T-helper 9 cell (primary cell): ENCODE measurements at places on chromosomes 12 and 14.
A peak's percentile ranks its signal among the peaks of the same experiment; 100 is the strongest.

DNA sequence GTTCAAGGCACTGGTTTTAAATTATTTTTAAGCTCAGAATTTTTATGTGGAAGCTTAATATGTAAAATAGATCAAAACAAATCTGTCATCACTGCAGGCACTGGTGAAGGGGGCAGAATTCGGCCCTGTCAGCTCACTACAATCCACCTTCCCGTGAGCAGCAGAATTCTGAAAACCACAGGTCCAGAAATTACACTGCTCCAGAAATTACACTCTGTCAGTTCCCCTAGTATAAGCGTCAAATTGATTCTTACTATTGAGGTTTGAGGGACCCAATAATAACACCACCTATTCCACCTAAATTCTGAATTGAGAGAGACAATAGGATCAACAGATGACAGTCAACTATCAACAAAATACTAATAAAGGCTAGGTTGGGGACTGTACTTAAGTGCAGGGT, 245.5 kb downstream of the PHLDA1 start:
- no peak for DNase-seq

GRCh38 chr12:65208125-65208524, 38.7 kb downstream of the LEMD3 start:
- DNase-seq: no peak

DNA sequence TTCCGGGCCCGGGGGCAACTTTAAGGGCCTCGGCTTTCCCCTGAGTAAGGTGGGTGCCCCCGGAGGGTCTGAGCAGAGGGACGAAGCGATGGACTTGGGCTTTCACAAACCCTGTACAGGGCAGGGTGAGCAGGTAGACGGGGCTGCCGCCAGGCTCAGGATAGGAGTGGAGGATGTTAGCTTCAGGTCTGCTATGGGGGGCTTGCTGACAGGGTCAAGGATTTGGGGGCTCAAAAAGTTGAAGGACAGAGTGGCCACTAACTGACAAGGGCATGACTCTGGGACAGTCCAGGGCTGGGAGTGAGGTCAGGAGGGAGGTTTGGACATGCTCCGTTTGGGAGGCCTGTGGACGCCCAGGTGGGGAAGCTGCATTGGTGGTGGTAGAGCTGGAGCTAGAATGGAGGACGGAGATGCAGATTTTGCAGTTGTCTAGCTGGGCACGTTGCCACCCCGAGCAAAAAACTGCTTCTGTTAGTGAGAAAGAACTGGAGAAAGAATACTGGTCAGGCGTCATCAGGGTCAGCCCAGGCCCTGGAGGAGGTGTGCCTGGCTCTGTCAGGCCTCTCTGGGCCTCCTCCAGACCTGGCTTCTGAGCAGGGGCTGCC, 113.3 kb downstream of the ADGRD1 start:
- DNase-seq: no peak

DNA sequence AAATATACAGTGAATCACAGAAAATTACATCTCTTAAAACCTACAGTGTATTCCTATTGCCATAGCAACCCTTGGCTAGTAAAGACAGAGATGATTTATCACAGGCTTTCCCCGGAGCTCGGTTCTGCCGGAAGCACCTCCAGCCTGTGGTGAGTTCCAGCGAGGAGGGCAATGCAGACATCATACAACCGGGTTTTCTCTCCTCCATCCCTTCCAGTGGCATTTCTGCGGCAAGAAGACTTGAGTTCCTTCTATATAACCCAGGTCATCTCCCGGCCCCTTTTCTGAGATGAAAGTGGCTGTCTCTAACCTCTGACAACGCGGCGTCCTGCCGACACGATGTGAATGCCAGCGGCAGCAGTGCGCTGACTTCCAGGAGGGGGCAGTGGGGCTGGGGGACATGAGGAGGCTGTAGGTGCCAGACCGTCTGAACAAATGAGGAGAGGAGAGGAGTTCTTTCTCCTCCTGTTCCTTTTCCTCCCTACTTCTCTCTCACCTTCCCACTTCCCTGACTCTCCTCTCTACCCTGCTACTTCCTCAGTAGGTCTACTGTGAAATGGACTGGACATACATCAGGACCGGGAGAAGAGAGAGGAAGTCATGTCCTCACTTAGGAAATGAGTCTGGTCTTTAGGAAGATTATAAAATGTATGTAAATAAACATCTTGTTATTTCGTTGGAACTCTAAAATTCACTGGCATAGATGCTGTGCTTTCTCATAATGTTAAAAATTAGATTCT, 68.6 kb upstream of the MAX start:
- DNase-seq: peak; percentile 12

GRCh38 chr14:56138928-56139327, 20.7 kb downstream of the PELI2 start:
- DNase-seq: no peak

- peak; percentile 4 for DNase-seq
These were observed 1.2 kb downstream of the SLC2A13 start for GRCh38 chr12:40104461-40105264.

GRCh38 chr14:33280646-33281045, 342.0 kb downstream of the NPAS3 start:
- no peak for DNase-seq

DNA sequence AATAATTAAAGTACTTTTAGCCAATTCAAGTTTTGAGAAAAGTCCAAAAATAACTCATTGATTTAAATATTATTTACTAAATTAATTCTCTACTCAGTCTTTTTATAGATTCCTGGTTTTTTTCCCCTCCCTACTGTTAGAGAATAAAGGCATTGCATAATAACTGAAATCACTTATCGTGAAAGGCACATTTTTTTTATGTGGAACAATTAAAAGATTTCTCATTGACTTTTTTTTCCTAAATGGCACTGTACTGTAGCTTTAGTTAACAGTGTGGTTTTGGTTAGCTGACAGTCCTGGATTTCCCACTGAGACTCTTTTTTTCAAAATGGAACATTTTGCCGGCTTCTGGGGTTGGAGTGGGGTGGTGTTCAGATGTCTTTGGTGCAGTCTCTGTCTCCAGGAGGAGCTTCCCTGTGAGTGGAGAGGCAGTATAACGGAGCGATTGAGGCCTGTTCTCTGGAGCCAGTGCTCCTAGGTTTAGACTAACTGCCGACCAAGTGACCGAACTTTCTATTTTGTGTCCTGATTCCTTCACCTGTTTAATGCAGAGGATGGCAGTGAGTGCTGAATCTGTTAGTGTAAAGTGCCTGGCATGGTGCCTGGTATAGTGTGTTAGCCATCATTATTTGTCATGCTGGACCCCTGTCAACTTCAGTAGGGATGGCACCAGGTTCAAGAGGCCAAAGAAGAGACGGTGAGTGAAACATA, 117.7 kb downstream of the ADCK1 start:
- DNase-seq: no peak

- DNase-seq: no peak
These were observed 118.7 kb downstream of the BRMS1L start for GRCh38 chr14:35944847-35945246.

DNA sequence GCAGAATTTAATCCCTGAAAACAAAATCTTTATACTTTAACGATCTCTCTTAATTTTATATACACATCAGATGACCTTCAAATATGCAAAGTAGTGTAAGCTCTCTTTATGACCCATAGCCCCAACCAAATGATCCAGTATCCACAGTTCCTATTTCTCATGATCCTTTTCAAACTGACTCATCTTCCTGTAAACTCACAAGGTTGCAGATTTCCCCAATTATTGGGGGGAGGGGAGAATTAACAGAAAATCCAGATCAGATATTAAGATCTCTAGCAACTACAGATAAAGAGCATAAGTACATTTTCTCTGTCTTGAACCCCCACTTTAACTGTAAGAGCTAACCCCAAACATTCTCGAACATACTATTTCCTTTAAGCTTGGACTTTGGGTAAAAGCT, 12.5 kb downstream of the GNS start:
- no peak for DNase-seq

DNA sequence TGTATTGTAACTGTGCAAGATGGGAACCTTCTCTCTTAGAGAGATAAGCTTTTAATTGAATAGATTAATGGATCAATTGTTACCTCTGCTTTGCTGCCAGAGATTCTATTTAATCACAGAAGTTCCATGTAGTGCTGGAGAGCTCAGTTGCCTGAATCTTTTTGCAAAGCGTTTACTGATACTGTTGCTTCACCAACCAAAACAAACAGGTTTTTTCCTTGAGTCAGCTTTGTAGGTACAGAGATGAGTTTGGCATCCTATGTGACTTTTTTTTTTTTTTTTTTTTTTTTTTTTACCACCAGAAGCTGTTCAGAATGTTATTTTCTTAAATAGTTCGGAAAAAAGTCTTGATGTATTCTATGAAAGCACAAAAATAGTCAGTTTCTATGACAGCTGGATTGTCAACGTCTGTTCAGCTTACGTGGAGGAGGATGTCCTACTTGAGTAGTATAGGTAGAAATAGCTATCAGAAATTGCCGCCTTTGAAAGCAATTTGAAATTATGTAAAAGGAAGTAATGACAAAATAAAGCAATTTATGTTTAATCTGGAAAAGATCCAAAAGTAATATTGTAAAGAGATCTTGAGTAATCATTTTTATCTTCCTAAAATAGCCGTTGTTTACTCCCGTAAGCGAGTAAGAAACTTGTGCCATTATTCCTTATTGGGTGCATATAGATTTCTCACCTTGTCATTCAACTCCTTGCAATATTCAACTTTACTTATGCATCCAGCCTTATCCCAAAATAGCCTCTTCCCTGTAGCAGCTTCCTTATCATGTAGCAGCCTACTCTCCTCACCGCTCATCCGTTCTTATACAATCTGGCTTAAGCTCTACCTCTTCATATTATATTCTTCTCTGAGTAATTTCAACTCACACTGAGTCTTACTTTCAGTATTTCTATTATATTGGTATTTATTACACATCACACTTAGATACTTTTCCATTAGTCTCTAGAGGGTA, 5.2 kb downstream of the LRRK2 start:
- DNase-seq: no peak

GRCh38 chr12:93020631-93021597, 91.8 kb upstream of the EEA1 start:
- no peak for DNase-seq

DNA sequence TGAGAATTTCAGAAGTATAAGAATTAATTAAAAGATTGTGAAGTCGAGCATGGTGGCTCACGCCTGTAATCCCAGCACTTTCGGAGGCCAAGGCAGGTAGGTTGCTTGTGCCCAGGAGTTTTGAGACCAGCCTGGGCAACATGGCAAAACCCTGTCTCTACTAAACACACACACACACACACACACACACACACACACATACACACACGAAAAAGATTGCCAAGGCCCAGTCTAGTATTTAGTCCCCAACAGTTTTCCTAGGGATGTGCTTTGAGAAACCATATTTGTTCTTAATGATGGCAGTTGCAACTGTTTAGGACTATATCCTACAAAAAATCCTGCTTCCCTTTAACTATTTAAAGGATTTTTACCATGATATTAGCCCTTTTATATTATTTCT, 6.0 kb downstream of the TBK1 start:
- DNase-seq: no peak

DNA sequence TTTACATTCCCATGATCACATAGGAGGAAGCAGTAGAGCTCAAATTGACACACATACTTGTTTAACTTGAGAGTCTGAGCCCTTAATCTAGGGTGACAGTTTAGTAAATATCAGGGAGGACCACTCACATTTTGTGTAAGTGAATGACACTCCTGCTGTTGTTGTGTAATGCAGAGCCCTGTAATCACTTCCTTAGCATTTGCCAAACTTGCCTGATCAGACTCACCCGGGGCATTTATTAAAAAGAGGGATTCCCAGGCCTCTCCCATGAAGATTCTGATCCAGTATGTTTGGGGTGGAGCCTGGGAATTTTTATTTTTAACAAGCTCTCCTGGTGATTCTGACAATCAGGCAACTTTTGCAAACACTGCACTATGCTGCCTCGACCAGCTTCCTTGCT, 119.6 kb downstream of the NUAK1 start:
- DNase-seq: no peak

- no peak for DNase-seq
These were observed 4.6 kb downstream of the TCP11L2 start for GRCh38 chr12:106307181-106307580.

DNA sequence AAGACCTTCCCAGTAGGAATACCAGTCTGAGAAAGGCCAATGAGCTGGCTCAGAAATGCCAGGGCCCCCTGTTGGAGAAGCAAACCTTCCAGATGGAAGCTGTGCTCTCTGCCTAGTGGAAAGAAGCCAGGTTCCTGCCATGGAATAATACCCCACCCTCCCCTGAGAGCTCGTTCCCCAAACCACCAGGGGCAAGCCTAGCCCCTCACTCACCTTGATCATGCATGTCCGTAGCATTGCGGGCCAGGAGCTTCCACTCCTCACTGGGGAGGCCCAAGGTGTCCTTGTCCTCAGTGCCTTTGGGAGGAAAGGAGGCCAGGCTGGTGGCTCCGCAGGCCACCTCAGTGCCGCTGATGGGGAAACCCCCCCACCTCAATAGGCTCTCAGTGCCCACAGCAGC, 20.1 kb downstream of the AHSA1 start:
- no peak for DNase-seq

DNA sequence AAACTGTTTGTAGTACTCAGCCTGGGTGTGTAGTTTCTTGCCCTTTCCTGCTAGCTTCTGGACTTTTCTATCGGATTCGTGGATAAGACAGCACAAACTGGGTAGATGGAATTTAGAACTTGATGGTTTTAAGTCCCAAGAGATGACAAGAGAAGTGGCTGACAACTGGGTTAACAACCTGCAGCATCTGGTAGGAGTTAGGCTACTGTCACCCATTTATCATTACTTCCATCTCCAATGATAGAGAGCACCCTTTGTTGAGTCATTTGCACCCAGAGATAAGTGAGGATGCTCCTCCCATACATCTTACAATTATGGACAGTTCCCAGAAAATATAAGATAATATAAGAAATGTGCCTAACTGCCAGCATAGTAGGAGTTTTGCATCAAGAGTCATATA, 50.2 kb upstream of the FLRT2 start:
- DNase-seq: no peak

DNA sequence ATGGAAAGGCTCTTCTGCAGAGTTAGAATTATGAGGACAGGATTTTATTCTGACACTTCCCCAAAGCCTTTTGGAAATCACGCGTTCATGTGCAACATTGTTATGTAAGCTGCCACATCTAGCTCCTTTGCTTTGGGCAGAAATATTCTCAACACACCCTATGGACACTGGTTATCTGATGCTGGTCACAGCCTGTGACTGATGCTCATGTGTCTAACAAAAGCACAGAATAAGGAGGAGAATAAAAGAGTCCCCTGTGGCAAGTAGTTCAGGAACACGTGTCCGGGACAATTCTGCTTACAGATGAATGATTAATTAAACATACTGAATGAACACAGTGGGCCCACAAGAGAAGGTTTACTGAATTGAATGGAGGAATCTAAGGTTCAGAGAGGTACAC, 22.1 kb downstream of the FOXN3 start:
- no peak for DNase-seq
